ENCODE measurements at places on chromosomes 11 and 22.

DNA sequence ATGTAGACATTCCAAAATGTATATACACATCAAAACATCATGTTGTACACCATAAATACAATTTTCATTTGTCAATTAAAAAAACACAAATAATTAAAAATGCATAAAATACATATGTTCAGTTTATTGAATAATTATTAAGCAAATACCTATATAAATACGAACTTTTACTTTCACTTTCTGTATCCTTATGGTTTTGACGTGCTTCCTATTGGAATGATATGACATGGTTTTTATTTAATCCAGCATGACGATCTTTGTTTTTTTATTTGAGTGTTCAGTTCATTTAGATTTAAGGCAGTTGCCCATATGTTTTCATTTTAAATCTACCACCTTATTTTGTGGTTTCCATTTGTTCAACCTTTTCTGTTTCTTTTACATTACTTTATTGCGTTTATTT is 198.3 kb upstream of the PLET1 start:
- no peak for DNase-seq

- peak; percentile 51 for DNase-seq
Measured at GRCh38 chr11:27621405-27622161, 78.7 kb downstream of the BDNF start.

GRCh38 chr22:35660291-35661127 is 12.3 kb downstream of the APOL6 start:
- DNase-seq: no peak

DNA sequence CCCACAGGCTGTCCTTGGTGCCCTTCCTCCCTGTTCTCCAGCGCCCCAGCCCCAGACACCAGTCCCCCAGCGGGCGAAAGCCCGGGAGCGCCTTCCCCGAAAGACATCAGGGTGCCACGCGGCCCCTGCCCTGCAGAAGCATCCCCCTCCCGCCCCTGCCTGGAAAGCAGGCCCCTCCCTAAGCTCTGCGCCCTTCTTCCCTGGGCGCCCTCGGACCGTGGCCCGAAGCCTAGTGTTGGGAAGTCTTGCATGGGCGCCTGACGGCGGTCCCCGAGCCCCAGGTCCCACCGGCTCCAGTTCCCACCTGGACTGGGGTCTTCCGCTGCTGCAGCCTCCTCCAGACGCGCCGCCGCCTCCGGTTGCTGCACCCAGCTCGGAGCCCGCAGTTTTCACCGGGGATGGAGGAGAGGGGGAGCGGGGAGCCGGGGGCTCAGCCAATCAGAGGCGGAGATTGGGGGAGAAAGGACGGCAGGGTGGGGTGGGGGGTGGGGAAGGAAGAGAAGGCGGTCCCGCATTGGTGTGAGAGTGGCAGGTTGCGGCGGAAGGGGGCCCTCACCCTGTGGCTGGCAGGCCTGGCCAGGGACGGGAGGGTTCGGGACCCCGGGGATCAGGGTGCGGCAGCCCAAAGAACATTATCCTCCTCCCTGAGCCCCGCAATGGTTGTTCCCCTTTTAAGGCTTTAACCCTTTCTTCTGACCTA is at the start of gene THY1:
THY1 (minus strand) TSS at position 364 of the 700 bp plus-strand sequence. CDS start 2,267 bp downstream, outside the sequence.
- DNase-seq: no peak

DNA sequence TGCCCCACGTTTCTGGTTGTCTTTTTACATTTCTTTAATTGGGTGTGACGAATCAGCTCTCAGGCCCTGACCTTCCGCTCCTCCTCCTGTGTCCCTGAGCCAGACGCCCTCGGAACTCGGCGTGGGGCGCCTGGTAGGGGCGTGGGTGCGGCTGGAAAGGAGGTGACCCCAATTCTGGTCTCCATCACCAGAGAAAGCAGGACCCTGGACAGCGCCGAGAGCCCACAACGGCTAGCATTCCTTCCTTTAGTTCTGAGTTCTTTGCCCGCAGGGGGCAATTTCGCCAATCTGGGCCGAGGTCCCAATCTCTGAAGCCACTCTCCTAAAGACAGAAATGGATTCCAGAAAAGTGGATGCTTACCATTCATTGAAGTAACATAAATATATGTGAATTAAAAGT is 11.7 kb upstream of the RBMXL2 start:
- no peak for DNase-seq

GRCh38 chr11:101862391-101863233 is 52.2 kb upstream of the CEP126 start:
- DNase-seq: peak; percentile 81

- DNase-seq: peak; percentile 79
Measured at GRCh38 chr11:128552783-128553661, 34.3 kb downstream of the ETS1 start.

GRCh38 chr11:95922536-95923438 is 1.1 kb downstream of the MTMR2 start:
- peak; percentile 38 for DNase-seq

GRCh38 chr11:45176996-45177395 is 30.6 kb downstream of the PRDM11 start:
- no peak for DNase-seq

DNA sequence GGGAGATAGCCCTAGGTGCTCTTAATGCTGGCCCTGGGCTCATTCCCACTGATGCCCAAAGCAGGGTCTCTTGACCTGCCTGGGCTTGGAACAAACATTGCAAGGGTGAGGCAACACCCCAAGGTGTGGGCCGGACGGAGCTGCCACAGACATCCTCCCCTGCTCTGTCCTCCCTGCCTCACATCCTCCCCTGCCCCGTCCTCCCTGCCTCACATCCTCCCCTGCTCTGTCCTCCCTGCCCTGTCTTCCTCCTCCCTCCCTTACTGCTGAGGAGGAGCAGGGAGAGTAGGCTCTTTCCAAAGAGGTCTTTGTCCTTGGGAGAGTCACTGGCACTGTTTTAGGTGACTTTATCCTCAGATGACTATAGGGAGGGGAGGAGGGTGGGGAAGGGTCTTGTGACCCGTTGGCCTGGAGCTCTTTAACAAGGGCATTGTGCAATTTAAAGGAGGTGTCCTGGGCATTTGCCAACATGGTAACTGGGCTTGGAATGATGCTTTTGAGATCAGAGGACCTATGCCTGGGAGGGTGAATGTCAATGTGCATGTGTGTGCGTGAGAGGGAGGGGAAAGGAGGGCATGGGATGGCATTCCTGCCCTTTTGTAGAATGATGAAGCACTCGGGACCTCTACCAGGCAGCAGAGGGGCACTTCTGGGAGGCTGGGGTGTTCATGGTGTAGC is 700 bp downstream of the FAM180B start:
- no peak for DNase-seq

- DNase-seq: no peak
Measured at GRCh38 chr22:38867471-38868285, 4.3 kb downstream of the CBX6 start.

GRCh38 chr11:61586792-61587430 is 6.0 kb upstream of the SYT7 start:
- no peak for DNase-seq

- DNase-seq: no peak
Measured at GRCh38 chr22:22318723-22319465, 74.3 kb downstream of the VPREB1 start.

DNA sequence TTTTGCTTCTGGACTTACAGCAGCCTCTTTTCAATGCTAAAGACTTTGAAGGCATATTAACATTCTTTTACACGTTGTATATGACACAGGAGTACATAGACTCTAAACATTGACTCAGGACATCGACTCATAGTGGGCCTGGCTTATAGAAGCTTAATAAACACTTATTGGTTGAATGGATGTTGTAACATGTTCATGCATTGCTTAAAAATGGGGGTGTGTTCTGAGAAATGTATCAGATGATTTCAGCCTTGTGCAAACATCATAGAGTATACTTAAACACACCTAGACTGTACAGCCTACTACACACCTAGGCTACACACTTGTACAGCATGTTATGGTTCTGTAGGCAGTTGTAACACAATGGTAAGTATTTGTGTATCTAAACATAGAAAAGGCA is 17.9 kb downstream of the TTC17 start:
- peak; percentile 52 for DNase-seq

GRCh38 chr11:70292863-70293262 is 22.4 kb downstream of the PPFIA1 start:
- DNase-seq: no peak

DNA sequence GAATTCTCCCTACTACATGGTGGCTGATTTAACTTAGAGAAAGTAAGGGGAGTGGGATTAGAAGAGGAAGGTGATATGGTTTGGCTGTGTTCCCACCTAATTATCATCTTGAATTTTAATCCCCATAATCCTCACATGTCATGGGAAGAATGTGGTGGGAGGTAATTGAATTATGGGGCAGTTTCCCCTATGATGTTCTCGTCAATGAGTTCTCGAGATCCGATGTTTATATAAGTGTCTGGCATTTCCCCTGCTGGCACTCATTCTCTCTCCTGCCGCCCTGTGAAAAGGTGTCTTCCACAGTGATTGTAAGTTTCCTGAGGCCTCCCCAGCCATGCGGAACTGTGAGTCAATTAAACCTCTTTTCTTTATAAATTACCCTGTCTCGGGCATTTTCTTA is 169.3 kb downstream of the CASP12 start:
- DNase-seq: no peak

DNA sequence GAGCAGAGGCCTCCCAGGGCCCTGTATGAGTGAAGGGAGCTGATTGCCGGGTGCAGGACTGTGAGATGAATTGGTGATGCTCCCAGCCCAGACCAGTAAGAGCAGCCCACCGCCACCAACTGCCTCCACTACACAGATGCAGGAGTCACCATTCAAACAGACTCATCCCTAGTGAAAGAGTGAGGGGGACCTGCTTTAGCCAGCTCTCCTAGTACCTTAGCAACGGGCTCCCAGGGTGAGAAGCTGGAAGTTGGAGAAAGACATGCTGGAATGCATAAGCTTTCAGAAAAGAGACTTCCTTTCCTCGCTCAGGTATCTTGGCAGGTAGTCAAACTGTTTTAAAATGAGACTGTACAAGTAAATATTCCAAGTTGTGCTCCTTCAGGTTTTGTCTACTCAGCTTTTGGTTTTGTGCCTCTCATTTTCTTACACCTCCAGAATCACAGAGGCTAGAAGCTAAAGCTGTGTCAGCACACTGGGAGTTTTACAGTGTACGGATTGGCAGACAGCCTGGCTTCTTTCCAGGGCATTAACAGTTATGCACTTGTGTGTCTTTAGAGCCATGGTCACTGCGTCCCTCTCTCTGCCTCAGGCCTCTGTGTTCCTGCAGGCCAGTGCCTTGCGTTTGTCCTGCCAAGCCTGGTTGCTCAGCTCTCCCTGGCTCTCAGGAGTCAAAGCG is 146.2 kb downstream of the ATXN10 start:
- DNase-seq: no peak

GRCh38 chr11:20129665-20130064 is 30.6 kb downstream of the DBX1 start:
- DNase-seq: no peak

DNA sequence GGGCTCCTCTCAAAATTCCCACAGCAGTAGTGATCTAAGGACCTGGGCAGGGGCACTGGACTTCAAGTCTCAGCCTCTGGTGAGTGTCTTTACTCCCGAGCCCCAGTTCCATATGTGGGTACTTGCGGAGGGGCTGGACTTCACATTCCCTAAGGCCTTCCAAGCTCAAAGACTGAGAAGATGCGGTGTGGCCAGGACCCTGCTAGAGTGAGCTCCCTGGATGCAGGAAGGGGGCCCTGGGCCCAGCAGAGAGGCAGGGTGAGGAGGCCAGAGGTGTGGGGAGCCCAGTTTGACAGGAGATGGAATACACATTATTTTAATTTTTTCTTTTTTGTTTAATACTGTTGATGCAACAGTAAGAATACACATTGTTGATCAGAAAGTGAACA is 83.7 kb downstream of the IGLL1 start:
- no peak for DNase-seq

GRCh38 chr11:73463359-73463758 is 87.2 kb downstream of the RELT start:
- peak; percentile 48 for DNase-seq

- peak; percentile 38 for DNase-seq
Measured at GRCh38 chr11:35911013-35911412, 32.8 kb upstream of the LDLRAD3 start.

All from cardiac fibroblast (primary cell).